ENCODE measurements at places on chromosomes 11 and 22.
A peak's percentile ranks its signal among the peaks of the same experiment; 100 is the strongest.

- no peak for DNase-seq
These were observed 5.0 kb upstream of the OR52H1 start for GRCh38 chr11:5553343-5553742.

- DNase-seq = no peak
These were observed 37.3 kb downstream of the PIWIL4 start for GRCh38 chr11:94604482-94604881.

DNA sequence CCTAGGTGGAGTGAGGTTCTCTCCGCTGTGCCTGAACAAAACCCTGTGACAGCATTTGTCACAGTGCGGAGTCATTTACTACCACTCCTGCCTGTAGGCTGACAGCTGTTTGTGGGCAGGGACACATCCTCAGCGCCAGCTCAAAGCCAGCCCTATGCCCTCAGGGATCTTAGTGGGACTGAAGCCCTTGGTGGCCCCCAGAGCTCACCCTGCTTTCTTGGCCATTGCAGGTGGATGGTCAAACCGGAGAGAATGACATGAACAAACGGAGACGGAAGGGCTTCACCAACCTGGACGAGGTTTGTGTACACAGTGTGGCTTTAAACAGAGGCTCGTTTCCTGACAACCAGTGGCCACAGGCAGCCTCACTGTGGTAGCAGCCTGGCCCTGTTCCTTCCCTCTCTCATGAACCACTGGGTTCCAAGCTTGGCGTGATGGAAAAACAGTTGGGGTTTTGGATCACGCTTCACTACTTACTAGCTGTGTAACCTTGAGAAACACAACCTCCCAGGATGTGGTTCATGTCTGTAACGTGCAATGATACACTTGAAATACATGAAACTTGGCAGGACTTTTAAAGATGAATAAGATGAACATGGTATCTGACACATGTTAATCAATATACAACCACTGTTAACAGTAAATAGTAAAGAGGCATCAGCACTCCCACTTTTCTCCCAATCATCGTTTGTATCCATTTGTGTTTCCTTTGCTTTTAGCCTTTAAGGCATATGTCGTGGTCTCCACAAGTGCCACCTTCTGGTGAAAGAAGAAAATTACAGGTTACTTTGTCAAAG is 125.8 kb downstream of the MICAL2 start:
- DNase-seq = peak; percentile 61

GRCh38 chr11:94958121-94958696 is 15.1 kb downstream of the CWC15 start:
- no peak for DNase-seq

- DNase-seq = no peak
These were observed 44.0 kb downstream of the HIRA start for GRCh38 chr22:19387575-19387974.

DNA sequence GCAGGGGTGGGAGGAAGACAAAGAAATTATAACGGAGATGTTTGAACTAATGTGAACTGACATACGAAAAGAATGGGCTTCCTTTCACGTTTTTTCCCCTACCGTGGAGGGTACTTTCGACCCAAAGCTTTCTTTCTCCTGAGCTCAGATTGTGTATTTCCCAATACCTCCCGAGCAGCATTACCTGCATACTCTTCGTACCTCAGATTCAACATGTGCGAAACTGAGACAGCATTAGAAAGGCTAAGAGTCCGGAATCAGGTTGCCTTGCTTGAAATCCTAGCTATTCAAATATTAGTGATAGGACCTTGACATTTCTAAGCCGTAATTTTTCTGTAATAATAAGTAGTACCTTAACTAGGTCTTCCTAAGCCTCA is 778 bp upstream of the PAK1 start:
- no peak for DNase-seq

DNA sequence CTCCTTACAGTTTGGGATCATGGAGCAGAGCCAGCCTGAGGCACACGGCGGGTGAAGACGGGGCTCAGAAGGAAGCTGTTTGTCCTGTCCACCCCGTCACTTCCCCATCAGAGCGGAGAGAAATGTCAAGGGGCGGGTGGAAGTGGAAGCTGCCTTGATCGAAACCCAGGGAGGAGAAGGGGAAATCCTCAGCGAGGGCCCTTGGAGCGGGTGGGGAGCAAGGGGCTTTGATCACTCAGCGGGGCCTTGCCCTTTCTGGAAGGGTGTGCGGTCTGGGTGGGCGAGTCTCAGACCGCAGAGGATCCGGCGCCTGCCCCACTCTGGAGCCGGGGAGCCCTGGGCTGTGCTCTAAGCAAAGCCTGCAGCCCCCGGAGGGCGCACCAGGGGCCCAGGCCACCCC is 320.4 kb downstream of the NTM start:
- no peak for DNase-seq

DNA sequence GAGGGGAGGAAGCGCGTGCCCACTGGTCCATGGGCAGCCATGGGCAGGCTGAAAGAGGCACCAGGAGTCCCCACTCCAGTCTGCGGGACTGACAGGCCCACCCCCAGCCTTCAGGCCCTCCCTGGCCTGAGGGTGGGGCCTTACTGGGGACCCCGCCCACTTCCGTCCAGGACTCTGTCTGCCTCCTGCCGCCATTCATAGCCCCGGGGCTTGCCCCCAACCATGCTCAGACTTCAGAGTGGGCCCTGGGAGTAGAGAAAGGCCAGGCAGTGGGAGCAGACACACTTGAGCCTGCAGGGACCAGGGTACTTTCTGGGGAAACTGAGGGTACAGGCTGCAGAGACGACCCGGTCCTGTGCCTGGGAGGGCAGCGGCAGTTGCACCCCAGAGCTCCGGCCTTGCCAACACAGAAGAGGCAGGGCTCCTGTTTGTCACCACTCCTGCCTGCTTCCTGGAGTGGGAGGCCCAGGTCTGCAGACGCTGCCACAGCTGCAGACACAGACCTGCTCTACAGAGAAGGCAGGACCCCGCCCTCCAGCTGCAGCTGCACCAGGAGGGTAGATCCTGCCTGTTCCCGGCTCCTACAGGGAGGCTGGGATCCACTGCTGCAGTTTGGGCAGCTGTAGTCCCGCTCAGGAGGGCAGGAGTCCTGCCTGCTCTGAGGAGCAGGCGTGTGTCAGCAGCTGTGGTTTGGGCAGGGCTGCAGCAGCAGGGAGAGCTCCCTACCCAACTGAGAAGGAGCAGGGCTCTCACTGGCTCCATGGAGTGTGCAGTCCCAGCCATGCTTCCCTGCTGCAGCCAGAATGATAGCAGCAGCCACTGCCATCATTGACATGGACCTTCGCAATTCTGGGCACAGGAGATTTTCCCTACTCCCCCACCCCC is 387.9 kb upstream of the ANO3 start:
- no peak for DNase-seq

GRCh38 chr11:61048368-61049062 is 53.8 kb upstream of the CD5 start:
- DNase-seq = no peak

GRCh38 chr11:83682611-83682973 is 396.4 kb upstream of the CCDC90B start:
- DNase-seq = no peak

Measured in smooth muscle cell of the brain vasculature (primary cell).